ENCODE measurements at places on chromosomes 16 and 17.

DNA sequence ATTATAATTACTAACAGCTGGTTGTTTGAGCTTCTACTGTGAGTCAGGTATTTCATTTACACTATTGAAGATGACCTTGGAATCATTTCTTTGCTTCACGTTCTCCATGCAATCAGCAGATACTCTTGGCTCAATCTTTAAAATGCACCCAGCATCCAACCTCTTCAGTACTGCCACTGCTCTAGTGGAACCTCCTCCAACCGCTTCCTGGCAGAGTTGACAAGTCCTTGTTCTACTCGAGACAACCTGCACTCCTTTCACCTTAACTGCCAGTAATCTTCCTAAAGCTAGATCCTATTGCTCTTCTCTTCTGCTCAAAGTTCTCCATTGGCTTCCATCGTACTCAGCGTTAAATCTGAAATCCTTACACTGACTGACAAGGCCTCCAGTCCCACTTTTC lies 86.5 kb downstream of the SYCE1L start:
- no peak for DNase-seq

GRCh38 chr17:71846561-71847110 lies 274.2 kb upstream of the SOX9 start:
- DNase-seq: no peak

GRCh38 chr17:79243603-79243990 lies 169.0 kb downstream of the ENGASE start:
- DNase-seq: no peak

- DNase-seq: no peak
Observed at GRCh38 chr16:2663553-2664546, 18.5 kb upstream of the KCTD5 start.

- no peak for DNase-seq
Observed at GRCh38 chr17:58364270-58364942, 12.4 kb upstream of the SUPT4H1 start.

DNA sequence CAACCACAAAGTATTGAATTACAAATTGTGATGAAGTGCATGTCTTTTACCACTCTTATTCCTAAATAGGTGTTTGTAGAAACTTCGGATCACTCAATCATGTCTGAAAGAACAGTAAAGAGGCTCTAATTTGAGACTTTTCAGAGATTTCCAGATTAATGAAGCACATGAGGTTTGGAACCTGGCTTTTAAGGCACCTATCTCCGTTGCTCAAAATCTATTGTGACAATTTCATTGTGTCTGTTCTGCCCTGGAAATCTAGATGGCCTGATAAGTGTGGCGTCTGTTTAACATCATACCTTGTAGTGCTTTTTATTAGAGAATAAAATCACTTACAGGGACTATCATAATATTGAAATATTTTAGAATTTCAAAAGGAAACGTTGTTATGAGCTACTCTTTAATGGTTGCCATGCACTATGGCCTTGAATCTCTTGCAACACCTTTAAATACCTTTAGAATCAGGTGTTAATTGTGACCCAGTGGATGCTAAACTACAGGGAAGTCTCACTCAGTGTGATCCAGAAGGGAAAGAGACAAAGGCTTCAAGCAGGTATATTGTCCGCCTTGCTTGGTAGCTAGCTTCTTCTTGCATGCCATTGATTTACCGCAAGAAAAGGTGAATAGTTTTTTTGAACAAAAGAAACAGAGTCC lies 210.3 kb downstream of the CNTNAP4 start:
- no peak for DNase-seq

- no peak for DNase-seq
Observed at GRCh38 chr17:4837471-4838308, 4.5 kb downstream of the MINK1 start.

DNA sequence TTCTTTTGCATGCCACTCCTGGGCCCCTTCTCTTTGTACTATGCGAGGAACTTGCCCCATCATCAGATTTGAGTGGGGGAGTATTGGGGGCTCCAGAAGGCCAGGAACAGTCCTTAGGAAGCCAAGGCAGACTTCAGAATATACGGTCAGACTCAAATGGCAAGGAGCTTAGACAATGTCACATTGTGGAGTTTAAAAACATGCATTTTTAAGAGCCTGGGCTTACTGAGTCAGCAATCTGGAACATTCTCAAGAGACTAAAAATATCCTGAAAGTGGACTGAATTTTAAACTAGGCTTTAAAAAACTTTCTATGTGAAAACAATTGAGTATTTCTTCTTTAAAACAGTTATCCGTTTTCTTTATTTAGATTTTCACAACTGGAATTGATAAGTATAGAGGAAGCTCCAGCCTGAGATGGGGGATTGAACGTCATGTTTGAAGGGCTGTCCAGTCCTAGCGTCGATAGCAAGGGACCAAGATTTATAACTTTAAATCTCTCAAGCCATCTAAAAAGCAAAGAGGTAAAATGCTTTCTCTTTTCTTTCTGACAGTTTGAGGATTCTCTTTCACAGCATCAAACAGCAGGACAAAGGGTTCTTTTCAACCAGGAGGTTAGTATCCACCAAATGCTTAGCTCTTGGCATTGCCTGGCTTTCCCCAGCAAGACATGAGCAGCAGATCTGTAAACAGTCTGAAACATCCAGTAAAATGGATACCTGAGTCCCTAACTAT lies 45.8 kb upstream of the CDRT4 start:
- peak; percentile 64 for DNase-seq

DNA sequence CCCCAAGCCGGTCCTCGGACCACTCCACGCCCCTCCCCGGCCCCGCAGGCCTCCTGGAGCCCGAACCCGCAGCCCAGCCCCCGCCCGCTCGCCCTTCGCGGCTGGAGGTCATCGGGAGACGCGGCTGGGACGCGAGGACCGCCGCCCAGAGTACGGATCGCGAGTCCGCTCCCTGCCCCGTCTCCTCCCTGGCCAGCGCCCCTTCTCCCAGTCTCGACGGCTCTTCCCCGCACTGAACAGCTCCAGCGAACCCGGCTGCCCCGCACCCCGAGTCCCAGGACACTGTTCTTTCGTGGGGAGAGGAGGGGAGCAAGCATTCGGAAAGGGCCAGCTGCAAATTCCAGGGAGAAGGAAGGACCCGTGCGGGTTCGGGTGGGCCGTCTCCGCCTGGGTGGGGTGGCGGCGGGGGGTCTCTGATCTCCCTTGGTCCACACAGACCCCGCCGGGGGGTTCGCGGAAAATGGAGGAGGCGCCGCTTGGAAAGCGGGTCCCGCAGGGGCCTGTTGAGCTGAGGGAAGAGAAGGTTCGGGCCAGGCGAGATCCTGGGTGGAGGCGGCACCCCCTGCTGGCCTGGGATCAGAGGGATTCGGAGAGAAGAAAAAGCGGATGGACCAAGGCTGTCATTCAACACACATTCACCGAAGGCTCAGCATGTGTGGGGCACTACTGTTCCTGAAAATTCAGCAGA lies 632 bp upstream of the RTN4RL1 start:
- peak; percentile 57 for DNase-seq

DNA sequence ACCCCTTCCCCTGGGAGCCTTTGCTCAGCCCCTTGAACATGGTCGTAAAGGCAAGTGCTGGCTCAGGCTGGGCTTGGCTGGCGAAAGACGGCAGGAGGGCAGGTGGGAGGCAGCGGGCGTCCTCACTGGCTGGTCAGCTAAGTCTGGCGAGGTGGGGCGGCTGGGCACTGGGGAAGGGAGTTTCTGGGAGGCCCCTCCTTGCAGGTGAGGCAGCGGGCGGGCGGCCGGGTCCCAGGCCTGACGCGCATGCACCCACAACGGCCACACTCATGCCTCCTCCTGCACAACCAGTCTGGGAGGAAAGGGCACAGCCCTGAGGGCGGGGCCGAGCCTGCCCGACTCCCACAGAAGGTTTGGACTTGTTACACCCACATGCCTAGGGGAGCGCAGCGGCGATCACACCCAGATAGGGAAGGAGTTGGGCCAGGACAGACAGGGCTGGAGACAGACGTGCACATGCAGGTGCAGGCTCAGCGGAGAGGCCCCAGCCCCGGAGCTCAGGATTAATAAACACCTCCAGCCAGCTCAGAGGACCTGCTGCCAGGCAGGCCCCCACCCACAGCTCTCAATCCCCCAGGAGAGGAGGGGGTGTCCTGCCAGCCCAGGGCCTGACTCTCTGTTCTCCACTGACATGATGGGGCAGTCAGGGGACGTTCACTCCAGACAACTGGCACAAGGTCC lies at the start of gene EVPL:
TSS of gene EVPL (minus strand) at position 148 of the 681 bp plus-strand sequence. CDS start at position 40, 108 bp downstream.
- DNase-seq: no peak

DNA sequence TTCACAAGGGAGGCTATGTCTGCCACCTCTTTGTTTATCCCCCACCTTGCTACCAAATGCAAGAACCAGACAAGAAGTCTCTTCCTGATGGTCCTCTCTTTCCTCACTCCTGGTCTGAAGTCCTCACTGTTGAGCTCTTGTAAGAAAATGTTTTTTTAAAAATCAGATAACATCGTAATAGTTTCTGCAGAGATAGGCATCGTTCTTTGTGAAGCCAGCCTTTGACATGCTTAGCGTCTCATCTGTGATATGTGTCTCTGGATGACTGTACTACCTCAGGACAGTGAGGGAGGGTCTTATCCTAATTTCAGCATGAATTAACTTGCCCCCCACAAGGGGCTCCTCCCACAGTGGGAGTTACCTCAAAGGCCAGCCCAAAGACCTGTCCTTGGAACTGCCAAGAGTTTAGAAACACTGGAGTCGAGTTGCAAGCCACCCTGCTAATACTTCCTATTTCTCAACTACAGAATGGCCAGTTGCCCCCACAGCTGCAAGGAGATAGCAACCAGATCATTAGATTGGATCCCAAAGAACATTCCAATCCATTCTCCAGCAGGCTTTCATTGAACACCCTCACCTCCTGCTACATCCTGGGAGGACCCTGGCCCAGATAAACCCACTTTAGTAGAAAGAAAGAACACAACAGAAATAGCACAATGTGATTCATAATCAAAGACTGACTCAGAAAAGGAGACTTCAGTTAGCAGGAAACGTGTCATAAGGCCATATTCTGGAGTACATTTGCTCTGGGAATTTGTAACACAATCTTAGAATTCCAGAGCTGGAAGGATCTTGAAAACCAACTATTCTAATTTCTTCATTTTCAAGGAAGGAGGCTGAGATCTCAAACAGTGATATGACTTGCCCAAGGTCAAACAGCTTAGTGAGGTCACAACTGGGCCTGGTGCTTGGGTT lies 151.0 kb downstream of the IRX3 start:
- DNase-seq: peak; percentile 68

GRCh38 chr16:58128711-58129096 lies 477 bp downstream of the CFAP20 start:
- DNase-seq: no peak

GRCh38 chr17:46108120-46108519 lies 85.1 kb downstream of the KANSL1 start:
- DNase-seq: no peak

DNA sequence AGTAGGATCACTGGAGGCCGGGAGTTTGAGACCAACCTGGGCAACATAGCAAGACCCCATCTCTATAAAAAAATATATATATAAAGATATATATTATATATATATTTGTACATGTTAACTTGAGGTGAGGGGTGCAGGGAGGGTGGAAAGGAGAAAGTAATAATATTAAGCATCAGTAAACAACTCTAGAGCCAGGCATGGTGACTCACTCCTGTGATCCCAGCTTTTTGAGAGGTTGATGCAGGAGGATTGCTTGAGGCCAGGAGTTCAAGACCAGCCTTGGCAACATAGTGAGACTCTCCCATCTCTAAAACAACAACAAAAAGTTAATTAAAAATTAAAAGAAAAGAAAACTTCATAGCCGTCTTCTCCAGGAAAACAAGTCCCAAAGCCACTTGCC lies 61.7 kb upstream of the SMURF2 start:
- peak; percentile 20 for DNase-seq

GRCh38 chr17:31494259-31495021 lies 103.0 kb downstream of the RAB11FIP4 start:
- no peak for DNase-seq

DNA sequence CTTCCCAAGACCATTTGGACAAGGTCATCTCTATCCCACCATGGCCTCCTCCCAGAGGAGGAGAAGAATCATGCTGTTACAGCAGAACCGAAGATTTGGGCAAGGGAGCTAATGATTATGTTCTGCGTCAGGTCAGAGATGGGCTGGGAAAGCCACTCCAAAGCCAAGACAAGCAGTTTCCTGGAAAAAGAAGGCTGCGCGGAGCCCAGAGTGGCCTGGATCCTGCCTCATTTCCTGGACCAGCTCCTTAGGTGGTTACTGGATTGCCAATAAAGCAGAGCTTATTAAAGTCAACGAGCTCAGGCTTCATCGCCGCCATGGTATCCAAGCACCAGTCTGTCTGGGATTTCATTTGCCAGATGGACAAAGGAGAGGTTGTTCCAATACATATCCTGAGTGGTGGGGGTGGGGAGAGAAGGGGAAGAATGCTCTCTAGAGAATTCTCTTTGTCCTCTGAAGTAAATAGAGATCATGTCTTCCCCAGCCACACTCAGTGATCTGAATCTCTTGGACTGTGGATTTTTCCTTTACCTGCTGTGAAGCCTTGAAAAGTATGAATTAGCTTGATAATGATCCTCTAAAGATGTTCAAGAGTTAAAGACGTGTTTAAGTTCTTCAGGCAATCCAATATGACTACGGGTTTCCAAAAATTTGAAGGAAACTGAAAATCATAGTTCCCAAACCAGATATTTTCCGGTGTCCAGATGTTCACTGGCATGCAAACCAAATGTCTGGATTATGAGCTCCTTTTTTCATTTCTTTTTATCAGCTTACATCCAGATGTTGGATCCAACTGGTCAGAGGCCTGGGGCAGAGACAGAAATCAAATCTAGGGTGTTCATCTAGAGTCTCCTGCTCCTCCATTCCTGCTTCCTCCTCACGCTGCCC lies 17.7 kb downstream of the PRAC1 start:
- no peak for DNase-seq

DNA sequence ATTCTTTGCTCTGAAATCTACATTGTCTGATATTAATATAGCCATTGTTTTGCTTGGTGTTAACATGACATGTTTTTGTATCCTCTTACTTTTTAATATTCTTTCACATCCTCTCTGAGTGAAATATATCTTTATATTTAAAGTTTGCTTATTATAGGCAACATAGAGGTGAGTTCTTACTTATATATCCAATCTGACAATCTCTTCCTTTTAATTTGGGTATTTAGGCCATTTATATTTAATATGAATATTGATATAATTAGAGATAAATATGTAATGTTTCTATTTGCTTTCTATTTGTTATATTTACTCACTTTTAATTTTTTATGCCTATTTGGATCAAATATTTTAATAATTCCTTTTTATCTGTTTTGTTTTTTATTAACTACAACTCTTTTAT lies 554.1 kb upstream of the SALL1 start:
- DNase-seq: no peak

- no peak for DNase-seq
Observed at GRCh38 chr16:983044-984030, 1.8 kb downstream of the SOX8 start.

DNA sequence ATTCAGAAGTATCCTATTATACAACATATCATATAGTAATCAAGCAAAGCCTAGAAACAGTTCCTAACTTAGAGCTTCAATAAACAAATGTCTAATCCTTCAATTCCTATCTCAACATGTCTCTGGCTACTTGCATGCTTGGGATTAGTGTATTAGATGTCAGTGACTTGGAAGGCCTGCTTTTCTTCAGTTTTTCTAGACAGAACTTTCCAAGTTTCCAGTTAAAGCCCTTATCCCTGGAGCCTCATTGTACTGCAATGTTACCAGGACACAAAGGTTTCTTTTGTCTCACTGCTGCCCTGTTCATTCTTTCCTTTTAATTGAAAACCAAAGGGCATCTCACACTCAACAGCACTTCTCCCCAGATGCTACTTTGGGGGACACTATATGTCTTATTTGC lies 16.5 kb downstream of the PSME3IP1 start:
- peak; percentile 33 for DNase-seq

GRCh38 chr17:58317421-58318064 lies 11.1 kb downstream of the TSPOAP1 start:
- peak; percentile 75 for DNase-seq

Measured in IMR-90 (cell line).